ENCODE measurements at places on chromosomes 11 and 22. TPM values are rescaled to one million over a fixed set of nuclear protein-coding genes. Genes with fewer than 3 reads are reported as not detected.

OR5P2 gene
- not detected for total RNA-seq

DNA sequence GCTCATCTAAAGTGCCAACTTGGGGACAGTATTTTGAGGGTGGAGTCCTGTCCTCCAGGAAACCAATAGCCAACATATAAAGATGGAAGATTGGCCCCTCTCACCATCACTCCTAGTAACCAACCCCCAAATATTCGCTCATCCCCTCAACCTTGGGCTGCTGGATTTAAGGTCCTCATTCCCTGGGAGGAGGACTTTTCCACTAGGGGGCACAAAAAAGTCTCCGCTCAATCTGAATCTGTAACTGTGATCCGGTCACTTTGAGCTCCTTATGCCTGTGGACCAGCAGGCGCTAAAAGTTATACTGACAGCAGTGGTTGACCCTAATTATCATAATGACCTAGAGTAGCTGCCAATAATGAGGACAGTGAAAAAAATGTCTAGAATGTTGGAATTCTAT is 20.5 kb upstream of the CLPB start:
- DNase-seq, result no peak

GRCh38 chr22:31586137-31586920 is 75.7 kb downstream of the PISD start:
- DNase-seq, result no peak

- no peak for DNase-seq
Measured at GRCh38 chr11:6626971-6627761, 7.9 kb upstream of the TPP1 start.

GRCh38 chr11:40219401-40219800 is 1240.1 kb downstream of the LRRC4C start:
- no peak for DNase-seq

DNA sequence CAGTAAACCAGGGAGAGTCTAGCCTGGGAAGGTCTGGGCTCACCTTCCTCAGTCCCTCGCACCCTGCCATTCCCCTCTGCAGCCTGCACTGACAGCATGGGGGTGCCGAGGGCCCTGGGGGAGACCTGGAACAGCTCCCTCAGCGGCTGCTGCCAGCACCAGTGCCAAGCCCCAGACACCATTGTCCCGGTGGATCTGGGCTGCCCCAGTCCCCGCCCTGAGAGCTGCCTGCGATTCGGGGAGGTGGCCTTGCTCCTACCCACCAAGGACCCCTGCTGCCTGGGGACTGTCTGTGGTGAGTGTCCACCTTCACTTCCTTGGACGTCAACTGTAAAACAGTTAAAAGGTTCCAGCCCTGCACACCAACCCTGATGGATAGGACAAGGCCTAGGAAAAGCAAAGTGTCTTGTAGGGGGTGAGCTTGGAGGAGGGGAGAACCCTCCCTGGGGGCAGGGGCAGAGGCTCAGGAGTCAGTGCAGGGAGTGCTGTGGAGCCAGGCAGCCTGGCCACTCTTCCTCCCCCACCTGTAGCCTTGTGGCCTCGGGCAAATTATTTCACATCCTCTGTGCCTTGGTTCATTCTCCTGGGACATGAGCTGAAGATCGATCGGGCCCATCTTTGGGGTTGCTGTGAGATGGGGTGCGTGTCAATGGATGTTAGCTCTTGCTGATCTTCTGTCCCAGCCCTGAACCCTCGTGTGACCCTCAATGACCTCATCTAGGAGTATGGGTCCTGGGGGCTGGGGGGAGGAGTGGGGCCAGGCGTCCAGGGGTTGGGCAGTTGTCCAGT is 85.2 kb upstream of the MYOD1 start:
- DNase-seq, result no peak

TREH gene
- 3.3 TPM for total RNA-seq

CD6 gene
- 1.9 TPM for total RNA-seq

- no peak for DNase-seq
Measured at GRCh38 chr11:121661880-121662486, 209.2 kb upstream of the SORL1-AS1 start.

DNA sequence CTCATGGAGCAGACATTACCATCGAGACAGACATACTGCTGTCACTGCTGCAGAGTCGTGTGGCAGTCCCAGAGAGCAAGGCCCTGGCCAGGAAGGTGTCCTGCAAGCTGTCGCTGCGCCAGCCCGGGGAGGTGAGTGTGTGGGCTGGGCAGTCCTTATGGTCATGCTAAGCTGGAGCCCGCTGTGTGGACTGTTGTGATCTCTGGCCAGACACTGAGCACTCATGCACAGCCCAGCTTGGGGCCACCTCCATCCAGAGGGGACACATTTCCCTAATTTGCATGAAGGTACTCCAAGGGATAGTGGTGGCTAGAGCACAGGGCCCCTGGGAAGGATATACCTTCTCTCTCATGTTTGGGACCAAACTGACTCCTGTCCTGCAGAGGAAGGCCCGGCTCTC is 9.6 kb downstream of the ANKK1 start:
- DNase-seq, result no peak
